ENCODE measurements at places on chromosomes 11 and 22.

- DNase-seq, result no peak
Measured at GRCh38 chr11:109329716-109330115, 92.3 kb upstream of the C11orf87 start.

DNA sequence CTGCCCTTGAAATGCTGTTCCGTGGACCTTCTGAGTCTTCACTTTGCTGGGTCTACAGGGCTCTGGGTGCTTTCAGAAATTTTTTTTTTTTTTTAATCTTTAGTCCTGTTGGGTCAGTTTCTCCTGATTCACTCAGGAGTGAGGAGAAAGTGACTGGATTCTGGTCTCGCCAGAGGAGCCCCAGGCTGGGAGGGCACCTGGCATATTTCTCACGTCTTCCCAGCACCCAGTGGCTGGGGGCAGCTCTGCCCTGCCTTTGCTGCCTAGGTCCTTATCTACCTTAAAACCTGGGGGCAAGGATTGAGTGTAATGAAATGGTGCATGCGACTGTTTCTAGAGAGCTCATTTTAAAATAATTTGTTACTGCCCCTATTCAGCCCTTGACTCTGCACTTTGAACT is 23.3 kb downstream of the SAMM50 start:
- no peak for DNase-seq

DNA sequence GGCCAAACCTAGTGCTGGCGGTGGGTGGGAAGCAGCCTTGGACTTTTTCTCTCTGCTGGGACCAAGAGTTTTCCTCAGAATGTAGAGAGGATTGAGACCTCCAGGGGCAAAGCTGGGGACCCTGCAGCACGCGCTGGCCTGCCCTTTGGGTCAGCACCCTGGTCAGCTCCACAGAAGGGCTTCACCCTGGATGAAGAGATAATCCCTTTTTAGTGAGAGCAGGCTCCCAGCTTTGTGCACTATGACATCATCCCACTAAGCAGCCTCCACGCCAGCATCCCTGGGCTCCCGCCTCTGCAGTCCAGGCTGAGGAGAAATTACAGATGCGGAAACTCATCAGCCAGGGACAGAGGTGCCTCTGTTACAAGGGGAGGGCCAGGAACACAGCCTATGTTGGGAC is 23.5 kb downstream of the DRICH1 start:
- DNase-seq, result no peak

DNA sequence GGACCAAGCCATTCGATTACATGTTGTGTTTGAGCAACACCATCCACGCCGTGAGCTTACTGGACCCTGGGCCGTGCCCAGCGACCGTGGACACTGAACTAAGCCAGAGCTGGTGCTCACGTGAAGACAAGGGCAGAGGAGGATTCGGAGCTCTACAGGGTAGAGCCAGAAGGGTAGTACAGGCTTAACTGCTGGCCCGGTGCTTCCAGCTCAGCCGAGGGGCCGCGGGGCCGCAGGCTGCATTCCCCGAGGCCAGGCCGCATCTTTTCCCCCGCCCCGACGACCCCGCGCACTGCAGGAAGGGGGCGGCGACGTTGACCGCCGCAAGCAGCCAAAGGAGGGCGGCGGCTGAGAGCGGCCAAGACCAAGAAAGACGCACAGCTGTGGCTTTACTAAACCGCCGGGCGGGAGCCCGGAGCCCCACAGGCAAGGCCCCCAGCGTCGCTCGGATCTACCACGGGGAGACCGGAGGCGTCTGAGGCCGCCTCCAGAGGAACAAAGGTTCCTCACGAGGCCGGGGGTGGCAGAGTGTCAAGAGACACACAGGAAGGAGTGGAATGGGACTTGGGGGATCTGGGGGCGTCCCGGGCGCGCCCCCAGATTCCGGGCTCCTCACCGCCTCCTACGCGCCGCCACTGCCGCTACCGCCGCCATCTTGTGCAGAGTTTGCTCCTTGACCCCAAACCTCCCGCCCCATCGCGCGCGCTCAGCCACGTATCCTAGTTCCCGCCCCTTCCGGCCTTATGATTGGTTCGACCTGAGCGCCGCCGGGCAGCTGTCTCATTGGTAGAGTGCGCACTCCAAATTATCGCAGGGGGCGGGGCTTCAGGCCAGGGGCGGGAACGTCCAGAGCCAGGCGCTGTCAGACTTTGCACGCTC is at the start of gene GANAB:
Gene GANAB, minus strand, starts transcription at position 668 of the 879 bp plus-strand sequence. Its CDS starts 14 bp downstream, at position 654.
- DNase-seq, result peak; percentile 99

- no peak for DNase-seq
Measured at GRCh38 chr11:95058621-95059020, 8.1 kb upstream of the SRSF8 start.

GRCh38 chr11:125233736-125234275 is 69.3 kb downstream of the PKNOX2 start:
- DNase-seq, result no peak

DNA sequence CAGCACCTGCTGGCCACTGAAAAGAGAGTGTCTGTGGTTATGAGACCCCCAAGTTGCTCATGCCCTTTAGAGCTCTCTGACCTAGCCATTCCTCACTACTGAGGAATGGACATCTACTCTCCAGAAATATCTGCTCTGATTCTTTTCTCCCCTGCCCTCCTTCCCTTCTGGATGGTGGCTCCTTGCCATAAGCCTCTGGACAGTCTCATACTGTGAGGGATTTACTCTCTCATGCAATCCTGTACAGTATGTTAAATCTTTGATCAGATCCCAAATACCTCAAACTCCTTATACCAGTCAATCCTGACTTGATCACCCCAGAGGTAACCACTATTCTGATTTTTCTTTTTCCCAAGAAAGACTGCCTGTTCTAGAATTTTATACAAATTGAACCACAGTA is 80.7 kb downstream of the ARHGAP20 start:
- DNase-seq, result no peak

- peak; percentile 97 for DNase-seq
Measured at GRCh38 chr11:117907276-117908108, 21.7 kb downstream of the TMPRSS13 start.

DNA sequence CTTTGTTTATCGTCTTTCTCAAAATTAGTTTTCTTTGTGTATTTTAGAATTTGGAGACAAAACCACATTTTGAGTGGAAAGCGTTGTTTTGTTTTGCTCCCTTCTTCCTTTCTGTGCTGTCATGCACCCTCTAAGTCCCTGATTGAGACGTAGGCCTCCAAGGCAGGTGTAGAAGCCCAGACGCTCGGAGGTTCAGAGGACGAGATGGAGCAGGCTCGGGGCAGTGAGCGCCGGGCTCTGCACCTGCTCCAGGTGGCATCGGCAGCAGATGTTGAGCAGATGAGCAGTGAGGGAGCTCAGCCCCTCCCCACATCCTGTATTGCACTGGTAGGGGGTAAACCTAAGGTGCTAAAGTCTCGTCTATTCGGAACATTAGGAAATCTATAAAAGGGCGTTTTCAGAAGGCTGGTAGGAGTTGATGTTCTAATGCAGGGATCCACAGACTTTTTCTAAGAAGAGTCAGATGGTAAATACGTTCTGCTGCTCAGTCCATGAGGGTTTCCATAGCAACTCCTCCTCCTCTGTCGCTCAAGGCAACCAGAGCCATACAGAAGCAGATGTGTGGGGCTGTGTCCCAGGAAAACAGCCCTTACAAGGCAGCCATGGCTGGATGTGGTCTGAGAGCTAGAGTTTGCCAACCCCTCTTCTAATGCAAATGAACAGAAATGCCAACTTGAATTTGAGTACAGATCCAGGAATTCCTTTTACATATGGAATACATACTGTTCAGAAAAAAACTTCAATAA is 724.2 kb downstream of the BRD1 start:
- no peak for DNase-seq

DNA sequence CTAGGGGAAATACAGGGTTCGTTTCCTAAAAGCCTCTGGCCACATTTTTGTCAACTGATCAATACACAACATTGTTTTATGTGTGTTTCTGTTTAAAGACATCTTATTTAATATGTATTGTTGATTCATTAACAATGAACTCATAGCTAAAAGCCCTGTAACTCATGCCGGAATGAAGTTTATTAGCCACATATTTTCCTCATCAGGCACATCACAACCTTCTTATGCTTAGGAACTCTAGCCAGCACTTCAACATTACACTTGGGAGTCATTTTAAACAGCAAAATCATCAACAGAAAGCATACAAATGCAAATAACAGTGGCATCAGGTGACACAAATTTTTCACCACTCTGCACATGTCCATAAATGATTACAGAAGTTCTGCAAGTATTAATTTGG is 15.1 kb upstream of the BLID start:
- no peak for DNase-seq

DNA sequence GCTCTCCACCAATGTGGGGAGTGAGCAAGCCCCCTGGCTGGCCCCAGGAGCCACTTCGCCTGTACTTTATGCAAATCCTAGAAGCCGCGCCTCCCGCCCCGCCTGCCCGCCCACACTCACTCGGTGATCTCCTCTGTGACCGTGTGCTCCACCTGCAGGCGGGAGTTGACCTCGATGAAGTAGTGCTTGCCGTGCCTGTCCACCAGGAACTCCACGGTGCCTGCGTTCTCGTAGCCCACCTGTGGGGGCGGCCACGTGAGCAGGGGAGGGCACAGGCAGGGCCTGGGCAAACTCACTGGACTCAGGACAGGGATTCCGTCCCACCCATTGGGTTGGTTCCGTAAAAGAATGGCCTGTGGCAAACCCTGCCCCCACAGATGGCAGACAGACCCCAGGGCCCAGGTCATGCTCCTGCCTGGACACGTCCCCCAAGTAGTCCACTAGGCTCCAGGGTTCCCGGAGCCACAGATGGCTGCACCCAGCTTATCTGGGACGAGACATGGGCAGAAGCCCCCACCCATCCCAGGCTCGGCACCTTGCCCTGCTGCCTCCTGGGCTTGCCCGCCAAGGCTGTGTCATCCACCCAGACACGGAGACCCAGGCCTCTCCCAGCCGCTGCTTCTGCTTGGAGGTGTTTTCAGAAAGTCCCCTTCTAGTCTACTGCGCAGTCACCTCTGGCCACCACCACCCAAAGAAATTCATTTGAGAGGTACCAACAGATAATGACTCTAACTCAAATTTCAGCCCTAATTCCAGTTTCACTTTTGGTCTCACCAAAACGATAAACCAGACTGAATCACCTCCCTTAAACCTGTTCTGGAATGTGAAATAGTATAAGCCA is 12.1 kb downstream of the LRFN4 start:
- no peak for DNase-seq

DNA sequence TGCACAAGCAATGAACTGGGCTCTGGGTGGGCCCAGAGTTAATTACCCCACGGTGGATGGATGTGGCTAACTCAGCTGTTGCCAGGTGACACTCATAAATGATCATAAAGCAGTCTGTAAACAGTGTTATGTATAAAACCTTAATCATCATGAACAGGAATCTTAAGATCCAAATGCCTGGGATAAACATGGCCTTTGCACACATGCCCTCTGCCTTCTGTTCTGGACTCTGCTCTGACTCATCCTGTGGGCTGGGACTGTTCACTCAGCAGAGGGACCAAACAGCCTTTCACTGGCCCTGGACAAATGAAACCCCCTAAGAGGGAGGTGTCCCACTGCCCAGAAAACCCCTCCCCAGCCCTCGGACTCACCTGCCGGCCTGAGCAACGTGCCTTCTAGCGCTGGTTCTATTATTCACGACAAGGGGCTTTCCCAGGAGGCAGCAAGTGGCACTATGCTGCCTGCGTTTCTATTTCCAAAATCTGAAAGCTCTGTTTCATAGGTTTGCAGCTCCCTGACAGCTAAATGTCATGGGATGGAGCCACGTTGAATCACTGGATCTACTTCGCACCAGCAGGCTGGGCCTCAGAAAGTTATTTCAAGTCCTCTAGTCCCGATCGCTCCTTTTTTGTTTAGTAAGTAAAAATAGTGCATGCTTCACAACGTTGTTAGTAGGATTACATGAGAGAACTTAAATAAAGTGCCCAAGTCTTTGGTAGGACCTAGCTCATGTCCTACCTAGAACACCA is 53.0 kb downstream of the LARGE1 start:
- DNase-seq, result peak; percentile 34

- no peak for DNase-seq
Measured at GRCh38 chr11:91257667-91258066, 967.0 kb upstream of the FAT3 start.

GRCh38 chr11:122902951-122903350 is 20.4 kb downstream of the JHY start:
- no peak for DNase-seq

- no peak for DNase-seq
Measured at GRCh38 chr11:44535191-44535980, 30.1 kb upstream of the CD82 start.

Measured in uterus (tissue), 4 donors.